ENCODE measurements at places on chromosomes 6 and 20.

- peak; percentile 51 for DNase-seq
These were observed 23.8 kb upstream of the BNIP5 start for GRCh38 chr6:36360241-36361054.

DNA sequence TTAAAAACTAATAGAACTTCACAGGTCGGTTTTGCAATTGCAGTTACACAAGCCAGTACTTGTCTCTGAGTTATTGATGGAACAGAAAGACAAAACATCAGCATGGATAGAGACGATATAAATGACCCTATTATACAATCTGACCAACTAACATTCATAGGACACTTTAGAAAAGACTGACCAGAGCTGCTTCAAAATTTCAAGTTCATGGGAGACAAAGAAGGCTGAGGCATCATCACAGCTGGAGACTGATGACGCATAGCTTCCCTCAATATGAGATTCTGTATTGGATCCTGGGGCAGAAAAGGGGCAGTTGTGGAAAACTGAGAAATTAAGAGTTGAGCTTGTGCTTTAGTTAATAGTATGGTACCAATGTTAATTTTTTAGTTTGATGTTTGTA is 174.0 kb downstream of the THBS2 start:
- no peak for DNase-seq

DNA sequence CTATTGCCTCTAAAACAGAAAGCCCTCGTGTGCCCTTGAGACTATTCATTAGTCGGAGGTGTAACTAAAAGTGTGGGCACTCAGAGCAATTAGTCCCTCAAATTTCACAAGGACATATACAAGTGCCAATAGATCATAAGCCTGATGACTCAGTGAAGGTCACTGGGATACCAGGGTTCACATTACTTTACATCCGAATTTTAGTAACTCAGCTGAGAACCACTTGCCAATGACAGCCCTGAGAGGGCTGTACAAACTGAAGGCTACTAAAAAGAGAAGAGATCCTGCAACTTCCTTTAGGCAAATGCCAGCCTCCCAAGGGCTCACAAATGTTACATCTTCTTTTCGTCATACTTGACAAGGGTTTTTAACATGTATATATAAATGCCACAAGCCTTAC is 369.6 kb downstream of the TENT5A start:
- no peak for DNase-seq

GRCh38 chr6:126650931-126651330 is 311.0 kb downstream of the CENPW start:
- no peak for DNase-seq

DNA sequence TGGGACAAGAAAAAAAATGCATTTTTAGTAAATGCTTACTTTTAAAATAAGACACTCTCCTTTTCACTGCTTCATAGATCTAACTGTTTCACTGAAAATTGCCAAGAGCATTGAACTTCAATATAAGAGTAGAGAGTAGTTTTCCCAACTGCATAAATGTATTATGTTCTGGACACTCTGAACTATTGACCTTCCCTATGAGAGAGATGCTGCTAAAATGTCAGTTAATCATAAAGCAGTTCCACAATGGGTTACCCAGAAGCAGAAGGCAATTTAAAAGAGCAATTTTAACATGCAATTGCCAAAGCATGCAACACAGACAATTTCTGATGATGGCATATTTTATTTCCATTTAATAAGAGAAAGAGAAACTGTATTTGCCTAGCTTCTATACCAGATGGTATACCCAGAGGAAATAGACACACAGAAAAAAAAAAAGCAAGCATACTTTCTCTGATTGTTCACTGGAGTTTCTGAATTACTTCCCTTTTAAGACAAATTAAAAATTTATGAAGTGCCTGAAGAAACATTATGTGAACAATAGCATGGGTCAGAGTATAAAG is 279.1 kb upstream of the THEMIS start:
- DNase-seq: no peak

GRCh38 chr6:14597090-14597489 is 479.5 kb downstream of the CD83 start:
- no peak for DNase-seq

GRCh38 chr6:4472969-4473642 is 303.1 kb upstream of the CDYL start:
- no peak for DNase-seq

- DNase-seq: no peak
These were observed 41.3 kb downstream of the SESN1 start for GRCh38 chr6:109053336-109053735.

DNA sequence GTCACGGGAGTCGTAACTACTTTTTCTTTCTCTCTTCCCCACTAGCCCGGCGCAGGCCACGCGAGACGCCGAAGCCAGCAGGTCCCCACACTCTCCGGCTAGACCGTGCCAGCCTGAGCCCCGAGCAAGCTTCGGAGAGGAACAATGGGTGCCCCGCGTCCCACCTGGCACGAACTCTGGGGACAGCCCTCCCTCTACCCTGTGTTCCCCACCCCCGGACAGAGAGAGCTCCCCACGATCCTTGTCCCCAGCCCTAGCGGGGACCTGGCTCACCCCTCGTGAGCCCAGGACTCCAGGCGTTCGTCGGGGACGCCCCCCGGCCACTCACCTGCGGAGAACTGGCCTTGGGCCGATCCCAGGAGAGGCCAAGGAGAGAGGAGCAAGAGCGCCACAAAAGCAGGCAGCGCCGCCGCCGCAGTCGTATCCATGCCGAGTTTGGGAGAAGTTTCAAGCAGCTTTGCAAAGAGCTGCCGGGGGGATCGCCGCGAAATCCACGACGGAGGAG is 416 bp downstream of the PTPRK start:
- peak; percentile 19 for DNase-seq

DNA sequence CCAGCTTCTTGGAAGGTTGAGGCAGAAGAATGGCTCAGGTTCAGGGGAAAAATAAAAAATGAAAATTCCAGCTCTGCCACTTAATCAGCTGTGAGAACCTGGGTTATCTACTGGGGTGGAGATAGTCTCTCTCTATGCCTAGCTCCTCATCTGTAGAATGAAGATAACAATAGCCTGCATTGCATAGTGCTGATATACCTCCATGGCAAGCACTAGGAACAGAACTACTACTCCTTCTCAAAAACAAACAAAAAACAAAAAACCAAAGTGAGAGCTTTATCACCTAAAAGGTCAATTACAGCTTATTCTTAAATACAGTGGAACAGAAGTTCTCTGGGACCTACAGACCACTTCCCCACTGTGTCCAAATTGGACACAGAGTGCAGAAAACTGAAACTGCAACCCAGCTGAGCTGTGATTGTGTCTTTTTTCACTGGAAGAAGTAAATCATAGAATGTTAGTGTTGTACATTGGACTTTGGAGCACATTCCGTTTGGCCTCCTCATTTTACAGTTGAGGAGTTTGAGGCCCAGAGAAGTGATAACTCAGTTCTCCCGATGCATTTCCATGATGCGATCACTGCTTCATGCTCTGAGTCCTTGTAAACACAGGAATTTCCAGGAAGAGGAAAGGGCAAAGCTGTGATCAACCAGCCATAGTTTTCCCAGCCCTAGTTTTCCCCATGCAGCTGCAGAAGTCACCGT is 23.3 kb downstream of the MTFR2 start:
- DNase-seq: no peak

GRCh38 chr6:145898376-145898775 is 65.8 kb downstream of the SHPRH start:
- DNase-seq: no peak
